ENCODE measurements at places on chromosomes 1 and 21. TPM values are rescaled to one million over a fixed set of nuclear protein-coding genes. Genes with fewer than 3 reads are reported as not detected.

Gene CSF3R
- polyA plus RNA-seq: not detected

GRCh38 chr1:245444945-245445344 lies 290.2 kb downstream of the KIF26B start:
- no peak for DNase-seq

DNA sequence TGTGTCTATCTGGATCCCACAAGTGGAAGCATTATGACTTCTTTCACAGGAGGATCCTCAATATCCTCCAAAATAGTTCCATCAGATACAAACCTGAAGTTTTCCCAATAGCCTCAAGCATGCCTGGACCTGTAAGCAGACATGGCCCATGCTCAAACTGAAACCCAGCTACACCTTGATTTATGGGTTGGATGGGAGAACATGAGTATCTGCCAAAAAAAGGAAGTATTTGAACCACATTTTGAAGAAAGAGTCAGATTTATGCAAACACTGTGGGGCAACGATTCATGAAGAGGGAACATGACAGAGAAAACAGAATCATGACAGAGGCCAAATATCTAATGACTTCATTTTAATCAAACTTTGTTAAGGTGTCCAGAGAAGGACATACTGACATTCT lies 351.0 kb upstream of the NFIA start:
- no peak for DNase-seq

- DNase-seq: no peak
These were observed 108.3 kb upstream of the TTC34 start for GRCh38 chr1:2909797-2910196.

Gene IFI44L
- polyA plus RNA-seq: 1.1 TPM

DNA sequence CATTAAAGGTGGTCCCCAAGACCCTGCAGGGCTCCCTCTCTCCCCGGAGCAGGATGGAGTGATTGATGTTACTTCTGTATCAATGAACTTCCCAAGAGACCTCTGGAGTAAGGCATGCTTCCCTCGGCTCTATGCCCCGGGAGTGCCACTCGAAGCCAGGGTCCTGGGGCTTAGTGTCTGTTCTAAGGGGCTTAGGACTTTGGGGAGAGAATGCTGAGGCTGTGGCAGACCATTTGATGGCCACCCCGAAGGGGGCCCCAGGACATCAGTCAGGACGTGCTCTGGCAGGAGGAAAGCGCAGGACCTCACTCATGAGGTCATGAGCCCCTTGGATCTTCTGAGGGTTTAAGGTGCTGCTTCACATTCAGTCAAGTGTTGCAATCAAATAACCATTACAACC lies 7.5 kb downstream of the KIAA1614 start:
- no peak for DNase-seq

DNA sequence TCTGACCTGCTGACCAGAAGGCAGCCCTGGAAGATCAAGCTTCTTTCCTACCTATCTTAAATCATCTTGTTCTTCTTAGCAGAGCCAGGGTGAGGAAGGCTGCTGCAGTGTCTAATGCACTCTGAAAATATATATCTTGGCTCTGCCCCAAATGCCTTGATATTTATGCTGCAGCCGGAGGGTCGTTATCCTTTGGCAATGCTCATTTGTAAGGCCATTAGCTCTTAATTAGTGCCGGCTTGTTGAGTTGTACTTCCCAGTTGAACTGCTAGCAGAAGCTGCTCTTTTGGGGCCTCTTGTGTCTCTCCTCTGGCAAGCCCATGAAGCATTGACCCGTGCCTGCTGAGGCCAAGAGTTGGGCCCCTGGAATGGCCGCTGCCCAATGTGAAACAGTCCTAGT lies 4.2 kb upstream of the GNL2 start:
- no peak for DNase-seq

Measured in AG04450 (cell line).